ENCODE measurements at places on chromosomes 1 and 21.

DNA sequence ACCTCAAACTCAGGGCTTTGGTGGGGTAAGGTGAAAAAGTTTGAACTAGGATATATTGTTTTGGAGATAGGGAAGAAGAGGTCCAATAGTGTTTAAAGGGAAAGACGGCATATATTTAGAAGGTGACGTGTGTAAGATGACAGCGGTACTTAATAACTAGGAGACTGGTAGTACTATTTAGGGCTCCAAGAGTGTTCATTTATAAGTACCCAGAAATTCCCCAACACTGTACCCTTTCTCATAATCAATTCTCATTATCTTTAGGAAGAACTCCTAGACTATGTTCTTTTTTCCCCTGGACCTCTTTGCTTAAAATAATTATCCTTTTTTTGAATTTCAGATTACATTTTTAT, 1.5 kb downstream of the LYPLAL1 start:
- DNase-seq: no peak

DNA sequence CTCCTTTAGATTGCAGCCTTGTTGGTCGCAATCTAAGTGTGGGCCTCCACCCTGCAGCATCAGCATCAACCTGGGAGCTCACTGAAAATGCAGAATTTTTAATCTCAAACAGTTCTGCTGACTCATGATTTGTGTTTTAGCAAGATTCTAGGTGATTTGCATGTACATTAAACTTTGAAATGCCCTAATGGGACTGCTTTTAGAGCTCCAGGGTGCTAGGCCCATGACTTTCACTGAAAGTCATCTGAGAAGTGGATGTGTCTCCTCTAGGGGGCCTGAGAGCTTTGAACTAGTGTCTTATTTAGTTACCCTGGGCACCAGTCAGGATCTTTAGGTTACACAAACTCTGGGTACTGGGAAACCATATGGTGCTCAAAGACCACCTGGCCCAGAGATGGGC, 9.0 kb downstream of the TRIM67 start:
- DNase-seq: no peak

GRCh38 chr1:209882286-209882685, 54.5 kb downstream of the UTP25 start:
- no peak for DNase-seq

DNA sequence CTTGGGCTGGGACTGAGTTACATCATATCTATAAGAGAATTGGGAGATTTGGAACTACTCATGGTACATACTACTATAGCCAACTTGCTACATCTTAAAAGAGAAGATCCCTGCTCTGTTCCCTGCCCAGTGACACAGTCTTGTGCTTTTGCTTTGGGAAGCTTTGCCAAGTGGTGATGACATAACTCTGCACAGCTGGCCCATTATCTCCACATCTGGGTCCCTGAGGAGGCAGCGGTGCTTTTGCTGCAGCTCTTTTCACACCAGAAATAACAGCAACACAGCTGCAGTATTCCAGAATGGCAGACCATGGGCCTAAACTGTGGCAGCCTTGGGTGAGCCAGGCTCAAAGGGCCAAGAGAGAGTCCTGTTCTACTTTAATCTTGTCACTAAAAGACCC, 296.0 kb downstream of the HHAT start:
- DNase-seq: no peak

- DNase-seq: peak; percentile 48
Measured at GRCh38 chr1:171245458-171246064, 2.7 kb upstream of the FMO1 start.

GRCh38 chr1:154193821-154194220, 1.9 kb upstream of the TPM3 start:
- DNase-seq: peak; percentile 36

DNA sequence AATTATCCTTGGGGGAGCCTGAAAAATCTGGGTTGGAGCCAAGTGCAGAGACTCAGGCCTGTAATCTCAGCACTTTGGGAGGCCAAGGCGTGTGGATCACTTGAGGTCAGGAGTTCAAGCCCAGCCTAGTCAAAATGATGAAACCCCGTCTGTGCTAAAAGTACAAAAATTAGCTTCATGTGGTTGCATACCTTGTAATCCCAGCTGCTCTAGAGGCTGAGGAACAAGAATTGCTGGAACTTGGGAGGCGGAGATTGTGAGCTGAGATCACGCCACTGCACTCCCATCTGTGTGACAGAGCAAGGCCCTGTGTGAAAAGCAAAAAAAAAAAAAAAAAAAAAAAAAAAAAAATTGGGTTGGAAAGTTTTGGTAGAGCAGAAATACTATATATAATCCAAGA, 1563.6 kb upstream of the PRMT6 start:
- DNase-seq: no peak
